ENCODE measurements at places on chromosomes 13 and 19.
A peak's percentile ranks its signal among the peaks of the same experiment; 100 is the strongest.

- DNase-seq = no peak
These were observed 55.2 kb upstream of the GPR183 start for GRCh38 chr13:99362362-99362761.

DNA sequence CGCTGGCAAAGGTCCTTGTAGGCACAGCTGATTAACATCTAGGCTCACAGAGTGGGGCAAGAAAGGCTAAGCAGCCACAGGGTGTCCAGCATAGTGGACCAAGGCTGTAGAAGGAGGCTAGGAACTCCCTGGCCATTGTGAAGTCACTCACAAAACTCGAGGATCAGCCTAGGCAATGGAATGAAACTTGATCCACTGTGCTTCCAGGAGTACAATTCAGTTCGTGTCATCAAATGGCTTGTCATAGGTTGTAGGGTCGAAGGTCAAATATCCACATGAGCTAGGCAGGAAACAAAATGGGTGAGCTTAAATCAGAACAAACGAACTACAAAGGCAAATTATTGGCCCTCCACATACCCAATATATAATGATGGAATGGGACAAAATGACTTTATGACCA, 4.4 kb upstream of the FAM187B start:
- no peak for DNase-seq

DNA sequence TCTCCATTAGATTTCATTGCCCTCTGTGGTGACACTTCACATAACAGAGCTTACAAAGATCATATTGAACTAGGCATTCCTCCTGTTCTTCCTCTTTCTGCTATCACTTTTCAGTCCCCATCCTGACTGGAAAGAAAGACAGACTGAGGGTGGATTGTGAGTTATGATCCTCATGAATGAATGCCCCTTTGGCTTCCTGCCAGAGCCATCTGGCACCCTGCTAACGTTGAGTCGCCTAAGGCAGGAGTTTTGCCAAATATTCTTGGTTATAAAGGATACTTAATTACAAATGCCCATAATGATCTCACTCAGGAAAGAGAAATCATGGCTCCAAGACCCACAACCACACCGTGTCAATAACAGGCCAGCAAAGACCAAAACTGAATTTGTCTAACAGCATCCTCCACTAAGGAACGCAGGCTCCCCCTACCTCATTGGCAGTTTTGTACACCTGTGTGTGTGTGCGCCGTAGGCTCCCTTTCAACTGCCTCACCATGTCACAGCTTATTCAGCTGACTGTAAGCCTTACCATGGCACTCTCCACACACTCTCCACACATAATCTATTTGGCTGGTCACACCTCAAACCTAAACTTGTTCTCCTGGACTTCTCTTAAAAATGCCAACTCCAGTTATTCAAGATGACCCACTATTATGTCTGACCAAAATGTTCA, 15.5 kb downstream of the ZNF211 start:
- no peak for DNase-seq

- no peak for DNase-seq
These were observed 11.9 kb upstream of the IL17D start for GRCh38 chr13:20691616-20692015.

- DNase-seq = no peak
These were observed 5.4 kb upstream of the ZNF765 start for GRCh38 chr19:53389571-53389970.

DNA sequence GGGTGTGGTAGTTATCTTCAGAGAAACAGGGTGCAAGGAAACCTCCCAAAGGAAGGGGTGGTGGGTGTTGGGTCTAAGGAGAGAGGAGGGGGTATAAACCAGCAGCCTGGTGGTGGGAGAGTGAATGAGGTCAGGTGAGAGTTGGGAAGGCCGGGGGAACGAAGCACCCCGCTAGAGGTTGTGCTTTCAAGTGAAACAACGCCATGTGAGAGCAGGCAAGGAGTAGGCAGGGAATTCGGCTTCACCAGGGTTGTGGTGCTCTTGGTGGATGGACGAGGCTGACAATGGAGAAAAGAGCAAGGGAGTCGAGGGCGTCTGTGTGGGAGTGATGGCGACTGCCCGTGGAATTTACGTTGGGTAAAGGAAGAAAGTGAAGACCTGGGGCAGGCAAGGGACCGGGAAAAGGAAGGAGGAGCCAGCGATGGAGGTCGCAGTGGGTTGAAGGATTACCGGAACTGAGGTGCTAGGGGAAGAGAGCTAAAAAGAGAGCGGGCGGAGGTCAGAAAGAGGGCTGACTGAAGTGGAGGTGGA, 2.1 kb upstream of the MLNR start:
- DNase-seq = no peak

- no peak for DNase-seq
These were observed 7.5 kb downstream of the RINL start for GRCh38 chr19:38870612-38871011.

- DNase-seq = peak; percentile 80
These were observed 46.9 kb downstream of the ITGBL1 start for GRCh38 chr13:101499406-101499805.

DNA sequence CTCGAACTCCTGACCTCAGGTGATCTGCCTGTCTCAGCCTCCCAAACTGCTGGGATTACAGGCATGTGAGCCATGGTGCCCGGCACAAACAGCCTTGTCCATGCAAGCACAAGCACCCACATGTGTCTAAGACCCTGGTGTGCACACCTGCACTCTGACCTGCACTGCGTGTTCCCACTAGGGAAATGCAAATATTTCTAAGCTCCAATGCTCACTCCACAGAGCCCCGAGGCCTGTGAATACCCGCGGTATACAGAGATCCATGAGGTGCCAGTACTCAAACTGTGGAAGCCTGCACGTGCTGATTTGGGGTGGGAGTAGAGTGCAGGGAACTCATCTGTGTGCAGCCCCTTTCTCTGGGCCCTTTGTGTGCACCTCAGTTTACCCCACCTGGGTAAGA, 14.7 kb downstream of the GADD45B start:
- no peak for DNase-seq

Measured in stromal cell of bone marrow (primary cell).